ENCODE measurements at places on chromosomes 7 and 10. TPM values are rescaled to one million over a fixed set of nuclear protein-coding genes. Genes with fewer than 3 reads are reported as not detected.

The PDZD8 gene
- 20.2 TPM for total RNA-seq

The ZNF775 gene
- total RNA-seq: 3.2 TPM

DNA sequence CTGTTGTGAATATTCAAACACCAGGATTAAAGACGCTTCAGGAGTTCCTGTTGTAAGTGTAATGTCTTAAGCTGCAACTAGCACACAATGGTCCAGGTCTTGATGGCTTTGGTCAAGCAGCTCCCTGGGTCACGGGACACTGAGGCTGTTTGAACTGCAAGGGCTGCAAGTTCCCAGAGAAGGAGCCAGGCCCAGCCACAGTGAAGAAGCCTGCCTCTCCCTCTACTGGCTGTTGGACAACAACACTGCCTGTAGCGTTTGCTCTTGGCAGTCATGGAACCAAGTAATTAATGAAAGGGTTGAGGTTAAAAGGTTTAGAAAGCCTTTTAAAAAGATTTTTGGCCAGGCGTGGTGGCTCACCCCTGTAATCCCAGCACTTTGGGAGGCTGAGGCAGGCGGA is 31.9 kb upstream of the GUSB start:
- no peaks in the 10 kb centered on the region for H3K36me3 ChIP-seq
- DNase-seq: no peak
- no peaks in the 10 kb centered on the region for H3K4me1 ChIP-seq
- no peak overlapping the region for H3K4me3 ChIP-seq
- H3K27me3 ChIP-seq: no peaks in the 10 kb centered on the region

GRCh38 chr7:85074992-85075391 is 111.9 kb downstream of the SEMA3D start:
- H3K27me3 ChIP-seq: no peaks in the 10 kb centered on the region
- H3K36me3 ChIP-seq: no peaks in the 10 kb centered on the region
- no peak for DNase-seq
- no peak overlapping the region for H3K4me3 ChIP-seq
- no peak overlapping the region for H3K27ac ChIP-seq

- H3K27ac ChIP-seq: no peak overlapping the region
- no peak for DNase-seq
- H3K36me3 ChIP-seq: no peaks in the 10 kb centered on the region
- H3K27me3 ChIP-seq: no peaks in the 10 kb centered on the region
- peaks cover 8% of the 10 kb centered on the region for H3K4me1 ChIP-seq
Measured at GRCh38 chr7:127792528-127793342, 140.7 kb downstream of the SND1 start.

Data from psoas muscle (tissue), 8 donors.